ENCODE measurements at places on chromosomes 5 and 9.

GRCh38 chr5:140967226-140967893 is 1.1 kb downstream of the PCDHAC2 start:
- no peak for DNase-seq

DNA sequence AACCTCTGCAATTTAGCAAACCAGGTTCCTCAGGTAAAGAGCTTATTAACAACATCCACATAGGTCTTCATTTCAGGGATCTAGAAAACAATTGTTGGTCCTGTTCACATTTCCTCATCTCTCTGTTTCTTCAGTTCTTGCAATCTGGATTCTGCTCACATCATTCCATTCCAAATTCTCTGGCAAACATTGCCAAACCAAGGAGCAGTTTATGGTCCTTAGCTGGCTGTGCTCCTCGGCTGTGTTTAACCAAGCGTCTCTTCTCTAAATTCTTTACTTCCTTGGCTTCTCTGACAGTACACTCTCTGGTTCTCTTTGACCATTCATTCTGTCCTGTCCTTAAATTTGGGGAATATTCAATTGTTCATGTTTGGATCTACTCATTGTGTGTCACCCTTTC is 65.8 kb upstream of the RANBP3L start:
- DNase-seq = peak; percentile 49

GRCh38 chr9:132810314-132810713 is 67.8 kb downstream of the AK8 start:
- DNase-seq = no peak

DNA sequence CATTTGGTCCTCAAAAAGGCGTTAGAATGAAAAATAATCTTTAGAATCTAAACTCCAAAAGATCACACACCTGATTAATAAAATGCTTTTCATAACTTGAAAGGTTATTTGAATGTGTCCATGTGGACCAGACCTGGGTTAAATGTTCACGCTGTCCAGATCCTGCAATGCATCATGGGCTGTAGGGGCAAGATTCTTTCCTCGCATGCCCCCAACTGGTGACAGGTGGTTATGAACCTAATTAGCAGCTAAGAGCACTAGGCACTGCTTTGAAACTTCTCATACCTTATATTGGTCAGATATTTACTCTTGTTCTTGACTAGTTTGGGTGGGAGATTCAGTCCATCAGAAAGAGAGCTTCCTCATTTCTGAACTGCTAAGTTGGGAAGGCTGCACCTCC is 19.3 kb upstream of the PIP5K1B start:
- no peak for DNase-seq

DNA sequence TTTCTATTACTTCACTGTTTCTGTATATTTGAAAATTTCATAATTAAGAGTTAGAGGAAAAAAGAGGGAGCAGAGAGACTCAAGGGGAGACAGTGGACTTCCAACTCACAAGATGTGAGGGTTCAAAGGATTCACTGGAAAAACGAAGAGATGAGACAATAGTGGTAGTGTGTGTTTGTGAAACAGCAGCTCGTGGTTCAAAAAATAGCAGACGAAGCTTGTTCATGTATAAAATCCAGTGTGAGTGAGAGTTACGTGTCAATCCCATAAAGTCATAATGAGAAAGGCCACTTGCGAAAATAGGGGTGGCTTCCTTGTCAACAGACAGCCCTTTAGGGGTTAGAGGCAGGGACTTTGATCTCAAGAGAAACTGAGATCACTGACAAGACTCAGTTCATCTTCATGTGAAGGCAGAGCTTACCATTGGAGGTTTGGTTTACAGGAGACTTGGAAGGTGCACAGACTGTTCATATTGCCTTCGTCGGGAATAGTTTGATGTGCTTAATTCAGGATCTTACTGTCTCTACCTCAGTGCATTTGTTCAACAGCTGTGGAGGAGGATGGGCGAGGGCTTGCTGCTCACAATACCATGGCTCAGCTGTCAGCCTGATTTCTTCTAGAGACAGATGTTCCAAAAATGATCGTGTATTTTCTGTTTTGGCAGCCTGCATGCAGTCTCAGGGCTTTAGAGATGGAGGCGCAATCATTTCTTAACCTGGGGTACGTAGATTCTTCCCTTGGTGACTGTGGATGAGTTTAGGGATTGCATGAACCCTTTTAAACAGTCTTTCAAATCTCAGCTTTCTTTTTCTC is 105.7 kb upstream of the KLF9 start:
- no peak for DNase-seq

DNA sequence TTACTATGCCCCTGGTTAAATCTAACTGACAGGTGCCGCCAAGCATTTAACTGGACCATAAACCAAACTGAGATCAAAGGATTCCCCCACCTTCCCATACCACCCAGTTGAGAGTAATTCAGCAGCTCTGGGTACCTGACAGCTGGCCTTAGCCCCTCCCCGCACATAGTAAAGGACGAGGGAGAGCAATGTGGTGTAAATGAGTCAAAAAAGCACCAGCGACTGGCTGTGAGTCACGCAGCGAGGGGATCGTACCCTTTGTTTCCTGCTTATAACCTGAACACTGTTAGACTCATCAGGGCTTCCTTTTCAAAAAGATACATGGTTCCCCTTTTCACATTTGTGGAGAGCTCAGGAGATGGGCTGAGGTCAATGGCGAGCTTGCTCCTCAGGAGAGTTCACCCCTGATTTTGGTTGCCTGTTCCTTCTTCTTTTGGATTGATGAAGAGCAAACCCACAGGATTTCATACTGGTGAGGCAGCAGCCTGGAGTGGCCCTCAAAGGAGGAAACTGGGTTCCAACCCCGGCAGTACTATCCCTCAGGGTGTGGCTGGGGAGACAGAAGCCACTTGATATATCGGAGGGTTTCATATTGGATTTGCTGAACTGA is 71.5 kb downstream of the ANKRD33B start:
- DNase-seq = no peak

- DNase-seq = no peak
Measured at GRCh38 chr5:52685566-52685965, 102.2 kb upstream of the ITGA1 start.

- DNase-seq = no peak
Measured at GRCh38 chr5:173909199-173909598, 21.1 kb downstream of the CPEB4 start.

DNA sequence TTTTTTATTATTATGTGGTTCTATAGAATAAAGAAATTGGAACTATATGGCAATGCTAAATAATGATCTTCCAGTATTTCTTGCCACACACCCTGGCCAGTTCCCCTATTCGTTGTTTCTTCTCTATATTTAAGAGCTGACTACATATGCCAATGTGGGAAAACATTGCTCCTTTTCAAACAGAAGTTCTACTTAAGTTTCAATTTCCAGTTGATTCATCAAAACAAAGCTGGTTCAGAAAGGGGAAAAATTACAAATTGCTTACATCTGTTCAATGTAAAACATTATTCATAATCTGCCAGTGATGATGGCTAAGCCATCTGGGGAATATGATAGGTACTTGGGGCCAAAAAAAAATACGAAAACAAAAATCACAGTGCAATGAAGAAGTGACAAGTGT is 76.9 kb downstream of the ST8SIA4 start:
- no peak for DNase-seq

Measured in fibroblast of skin of left biceps (primary cell).